Diencephalon (tissue), 1 donor: ENCODE measurements at places on chromosomes 5 and 9. TPM values are rescaled to one million over a fixed set of nuclear protein-coding genes. Genes with fewer than 3 reads are reported as not detected.

Gene EGFLAM
- 5.8 TPM for total RNA-seq

Gene SOHLH1
- total RNA-seq, result not detected

Gene WDR41
- 134 TPM for total RNA-seq

Gene PAPPA
- total RNA-seq, result 1.8 TPM

Gene RPL37
- total RNA-seq, result 822 TPM

Gene SHC3
- total RNA-seq, result 42.0 TPM

Gene RICTOR
- total RNA-seq, result 64.1 TPM

Gene BRINP1
- 93.0 TPM for total RNA-seq

Gene P4HA2
- 14.5 TPM for total RNA-seq

Gene C9
- total RNA-seq, result not detected

Gene SHROOM1
- 2.3 TPM for total RNA-seq

Gene ARAP3
- total RNA-seq, result 4.8 TPM

Gene PCDHGA7
- total RNA-seq, result 7.6 TPM

Gene OR1L6
- total RNA-seq, result not detected

Gene IFNA21
- total RNA-seq, result not detected

Gene NPR3
- total RNA-seq, result 6.2 TPM

Gene PAX5
- 0.46 TPM for total RNA-seq

Gene EIF4EBP3
- not detected for total RNA-seq

Gene INSL4
- total RNA-seq, result not detected

Gene IFNA2
- total RNA-seq, result not detected

Gene CCNI2
- total RNA-seq, result 1.8 TPM

Gene PCDHGA8
- 6.9 TPM for total RNA-seq

Gene APBA1
- total RNA-seq, result 93.2 TPM

Gene SLIT3
- total RNA-seq, result 7.6 TPM

Gene PCDHGA4
- 12.5 TPM for total RNA-seq

Gene COL15A1
- total RNA-seq, result 6.7 TPM

Gene PCDH12
- 3.2 TPM for total RNA-seq

Gene MRPS2
- 13.6 TPM for total RNA-seq

Gene TSTD2
- 32.3 TPM for total RNA-seq

Gene CCDC127
- 7.8 TPM for total RNA-seq

Gene PHF24
- total RNA-seq, result 45.2 TPM

Gene AHRR
- 1.6 TPM for total RNA-seq

Gene SOX30
- not detected for total RNA-seq

Gene ANGPTL2
- total RNA-seq, result 4.2 TPM

Gene LCN15
- not detected for total RNA-seq

Gene COL5A1
- 6.9 TPM for total RNA-seq

Gene CER1
- 0.69 TPM for total RNA-seq

Gene FAT2
- 7.2 TPM for total RNA-seq

Gene NUTM2F
- not detected for total RNA-seq

Gene C5orf52
- total RNA-seq, result not detected

Gene FOXD4L3
- total RNA-seq, result 0.23 TPM

Gene SPATA31E1
- not detected for total RNA-seq

Gene TLE4
- 58.1 TPM for total RNA-seq

Gene PCDHGA2
- 8.5 TPM for total RNA-seq

Gene PPP6C
- total RNA-seq, result 24.5 TPM

Gene STK32A
- 25.4 TPM for total RNA-seq

Gene MEF2C
- total RNA-seq, result 104 TPM

Gene CRB2
- total RNA-seq, result 17.1 TPM

Gene DMGDH
- 3.7 TPM for total RNA-seq

Gene RAB3C
- 230 TPM for total RNA-seq

Gene PCSK5
- 18.5 TPM for total RNA-seq

Gene RAPGEF6
- total RNA-seq, result 101 TPM

Gene GALT
- total RNA-seq, result 42.7 TPM

Gene QRFP
- total RNA-seq, result not detected

Gene NOTCH1
- total RNA-seq, result 41.3 TPM

Gene SMIM33
- total RNA-seq, result not detected

Gene C5orf63
- total RNA-seq, result 9.5 TPM
